ENCODE measurements at places on chromosomes 12 and 14. TPM values are rescaled to one million over a fixed set of nuclear protein-coding genes. Genes with fewer than 3 reads are reported as not detected.

DNA sequence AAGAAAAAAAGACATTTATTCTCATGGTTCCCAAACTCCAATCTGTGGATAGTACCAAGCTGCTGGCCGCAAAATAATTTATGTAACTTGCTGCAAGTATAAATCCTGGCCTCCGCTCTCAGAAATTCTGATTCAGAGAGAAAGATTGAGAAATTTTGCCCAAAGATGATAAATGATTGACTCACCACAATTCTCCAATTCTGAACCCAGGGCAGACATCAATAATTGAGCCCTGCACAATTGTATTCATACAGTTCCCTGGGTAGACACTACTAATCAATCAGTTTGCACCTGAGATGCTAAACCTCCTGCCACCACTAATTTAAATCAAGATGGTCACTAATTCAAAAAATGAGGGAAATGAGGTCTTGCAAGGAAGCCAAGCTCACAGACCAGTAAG lies 38.2 kb downstream of the TRPV4 start:
- H3K27ac ChIP-seq, result no peak overlapping the region
- no peaks in the 10 kb centered on the region for H3K36me3 ChIP-seq
- no peak overlapping the region for H3K4me3 ChIP-seq

- H3K4me1 ChIP-seq, result peaks cover 17% of the 10 kb centered on the region
- H3K36me3 ChIP-seq, result no peaks in the 10 kb centered on the region
- H3K27me3 ChIP-seq, result no peaks in the 10 kb centered on the region
- no peak overlapping the region for H3K4me3 ChIP-seq
- no peak overlapping the region for H3K27ac ChIP-seq
- no peak for DNase-seq
These were observed 419.0 kb downstream of the RAD51B start for GRCh38 chr14:68238551-68238950.

DNA sequence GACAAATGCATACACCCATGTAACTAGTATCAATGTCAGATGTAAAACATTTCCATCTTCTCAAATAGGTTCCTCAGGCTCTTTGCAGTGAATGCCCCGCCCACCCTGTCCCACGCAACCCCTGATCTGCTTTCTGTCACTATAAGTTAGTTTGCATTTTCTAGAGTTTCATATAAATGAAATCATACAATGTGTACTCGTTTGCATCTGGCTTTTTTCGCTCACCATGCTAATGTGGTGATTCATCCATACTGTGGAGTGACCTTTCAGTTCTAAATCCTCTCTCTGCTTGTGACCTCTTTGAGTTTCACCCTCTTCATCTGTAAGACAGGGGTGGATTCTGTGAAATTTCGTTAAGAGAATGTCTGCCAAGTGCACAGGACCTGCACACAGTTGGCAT lies 30.6 kb upstream of the MSI1 start:
- no peak overlapping the region for H3K4me3 ChIP-seq
- H3K36me3 ChIP-seq, result no peaks in the 10 kb centered on the region
- H3K27ac ChIP-seq, result no peak overlapping the region
- no peak for DNase-seq

DNA sequence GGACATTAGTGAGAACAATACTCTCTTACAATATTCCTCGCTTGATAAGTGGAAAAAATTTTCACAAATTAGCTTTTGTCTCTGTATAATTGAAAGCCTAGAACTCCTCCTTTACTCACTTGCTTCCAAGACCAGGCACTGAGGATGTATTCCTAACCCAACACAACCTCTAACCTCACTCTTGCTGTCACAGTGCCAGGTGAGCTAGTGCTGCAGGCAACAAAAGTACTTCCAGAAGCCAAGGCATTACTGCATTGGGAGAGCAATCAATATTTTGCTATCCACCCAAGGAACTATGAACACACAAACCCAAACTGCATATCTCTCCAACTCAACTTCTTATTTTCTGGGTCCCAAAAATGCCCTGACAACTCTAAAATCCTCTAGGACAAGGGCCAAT lies 1081.0 kb downstream of the VRK1 start:
- peak overlapping the region; percentile 86 for H3K27ac ChIP-seq
- H3K4me3 ChIP-seq, result no peak overlapping the region
- peaks cover 25% of the 10 kb centered on the region for H3K4me1 ChIP-seq
- DNase-seq, result no peak

DNA sequence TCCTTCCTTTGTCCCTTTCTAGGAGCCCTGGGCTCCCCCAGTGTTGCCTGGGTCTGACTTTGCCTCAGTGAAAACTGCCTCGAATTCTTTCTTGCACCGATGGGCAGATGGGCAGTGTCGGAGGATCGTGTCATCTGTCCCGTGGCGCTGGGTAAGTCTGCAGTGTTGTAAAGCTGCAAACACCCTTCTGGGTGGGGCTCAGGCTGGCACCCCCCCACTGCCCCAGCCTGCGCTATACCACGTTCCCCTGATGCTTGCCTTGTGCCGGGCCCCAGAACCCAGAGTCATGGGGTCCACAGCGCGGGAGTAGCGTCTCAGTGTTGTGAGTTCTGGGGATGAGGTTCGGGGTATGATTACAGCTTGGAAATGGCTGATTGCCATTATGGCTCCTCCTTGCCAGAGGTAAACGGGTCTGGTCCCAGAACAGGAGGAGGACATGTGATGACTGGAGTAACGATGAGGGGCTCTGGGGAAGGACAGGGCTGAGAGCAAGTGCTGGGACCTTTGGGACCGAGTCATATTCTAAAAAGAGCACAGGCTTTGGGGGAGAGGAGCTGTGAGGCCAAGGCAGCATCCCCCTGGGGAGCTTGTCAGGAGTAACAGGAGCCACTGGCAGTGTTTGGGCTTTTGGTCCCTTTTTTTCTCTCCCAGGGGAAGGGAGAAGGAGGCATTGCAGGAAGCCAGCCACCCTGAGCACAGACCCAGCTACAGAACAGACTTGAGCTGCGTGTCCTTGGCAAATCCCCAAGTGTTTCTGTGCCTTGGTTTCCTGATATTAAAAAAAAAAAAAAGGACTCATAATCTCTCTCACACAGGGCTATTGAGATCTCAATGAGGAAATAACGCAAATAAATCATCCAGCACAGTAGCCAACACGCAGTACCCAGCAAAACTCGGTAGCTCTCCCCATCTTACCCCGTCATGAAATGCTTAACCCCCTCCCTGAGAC lies 4.3 kb downstream of the RTL1 start:
- no peak for DNase-seq
- no peaks in the 10 kb centered on the region for H3K36me3 ChIP-seq
- no peak overlapping the region for H3K27ac ChIP-seq
- peaks cover 8% of the 10 kb centered on the region for H3K4me1 ChIP-seq

DNA sequence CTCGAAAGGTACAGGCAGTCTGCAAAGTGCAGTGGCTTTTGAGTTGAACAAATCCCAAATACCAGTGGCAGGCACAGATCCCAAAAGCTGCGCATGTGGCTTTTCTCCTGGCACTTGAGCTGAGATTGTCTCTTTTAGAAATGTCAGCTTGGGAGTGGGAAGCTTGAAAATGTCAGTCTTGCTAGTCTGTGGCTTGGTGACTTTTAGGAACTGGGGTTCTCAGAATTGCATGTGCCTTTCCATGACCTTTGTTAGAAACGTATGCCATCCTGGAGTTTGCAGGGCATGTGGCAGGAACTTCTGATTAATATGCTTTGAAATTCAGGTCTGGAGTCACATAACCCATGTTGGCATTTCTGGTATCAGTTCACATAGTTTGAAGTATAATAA lies 182.1 kb downstream of the CHST11 start:
- H3K27me3 ChIP-seq, result no peaks in the 10 kb centered on the region
- peaks cover 6% of the 10 kb centered on the region for H3K4me1 ChIP-seq
- H3K27ac ChIP-seq, result no peak overlapping the region
- no peak overlapping the region for H3K4me3 ChIP-seq
- H3K36me3 ChIP-seq, result peaks cover 9% of the 10 kb centered on the region

DNA sequence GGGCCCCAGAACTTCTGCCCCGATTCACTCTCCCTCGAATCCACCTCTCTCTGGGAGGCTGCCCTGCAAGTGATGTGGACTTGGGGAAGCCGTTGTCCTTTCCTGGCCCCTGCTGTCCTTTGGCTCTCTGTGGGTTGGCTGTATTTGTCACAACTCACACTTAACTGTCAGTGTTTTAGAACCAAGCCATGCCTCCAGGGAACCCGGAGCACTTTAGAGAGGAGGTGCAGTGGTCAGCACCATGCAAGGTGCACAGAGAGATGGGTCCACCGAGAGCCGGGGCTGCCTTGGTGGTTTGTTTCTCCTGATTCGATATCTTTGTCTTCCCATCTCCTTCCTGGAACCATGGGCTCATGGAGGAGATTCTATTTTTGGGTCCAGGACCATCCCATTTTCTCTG lies 129.5 kb upstream of the RTL1 start:
- H3K27ac ChIP-seq, result no peak overlapping the region
- no peak overlapping the region for H3K4me3 ChIP-seq
- no peaks in the 10 kb centered on the region for H3K27me3 ChIP-seq
- DNase-seq, result no peak

CERS5 gene
- 130 TPM for polyA plus RNA-seq

Data from thymus (tissue), 14 donors.